ENCODE measurements at places on chromosomes 1 and 21. TPM values are rescaled to one million over a fixed set of nuclear protein-coding genes. Genes with fewer than 3 reads are reported as not detected.

TFAP2E gene
- 0.16 TPM for total RNA-seq

BROX gene
- 29.9 TPM for total RNA-seq

TTC34 gene
- 0.17 TPM for total RNA-seq

MCM3AP gene
- total RNA-seq, result 68.7 TPM

FAM131C gene
- total RNA-seq, result not detected

SZRD1 gene
- 14.6 TPM for total RNA-seq

C1orf115 gene
- total RNA-seq, result 0.16 TPM

MPL gene
- not detected for total RNA-seq

DFFA gene
- 41.4 TPM for total RNA-seq

CFHR4 gene
- not detected for total RNA-seq

SESN2 gene
- total RNA-seq, result 12.6 TPM

KDM1A gene
- total RNA-seq, result 88.2 TPM

SHISA4 gene
- 10.1 TPM for total RNA-seq

GJA5 gene
- total RNA-seq, result under 0.01 TPM

NDUFV3 gene
- 36.3 TPM for total RNA-seq

HAO2 gene
- total RNA-seq, result not detected

C1orf94 gene
- not detected for total RNA-seq

FAM72D gene
- total RNA-seq, result 0.09 TPM

GRHL3 gene
- total RNA-seq, result not detected

Measured in bronchial smooth muscle cell (primary cell).